ENCODE measurements at places on chromosomes 1 and 21. TPM values are rescaled to one million over a fixed set of nuclear protein-coding genes. Genes with fewer than 3 reads are reported as not detected.

The KRTAP10-2 gene
- not detected for total RNA-seq

The DISC1 gene
- total RNA-seq, result 5.5 TPM

The CHI3L2 gene
- 0.57 TPM for total RNA-seq

The CRP gene
- total RNA-seq, result not detected

The OR2T34 gene
- not detected for total RNA-seq

The TGFB2 gene
- 40.5 TPM for total RNA-seq

The LCE1B gene
- total RNA-seq, result not detected

The LCE2C gene
- total RNA-seq, result not detected

The EIF4G3 gene
- total RNA-seq, result 45.6 TPM

The SPRR2G gene
- not detected for total RNA-seq

The TEX38 gene
- total RNA-seq, result 0.24 TPM

The DAB1 gene
- total RNA-seq, result 2.0 TPM

The ETNK2 gene
- 1.9 TPM for total RNA-seq

The ADARB1 gene
- total RNA-seq, result 13.7 TPM

The PPM1J gene
- 10.7 TPM for total RNA-seq

The LENEP gene
- total RNA-seq, result not detected

The FOXO6 gene
- total RNA-seq, result 2.0 TPM

The KIF2C gene
- total RNA-seq, result 1.3 TPM

The AADACL3 gene
- not detected for total RNA-seq

The TDRD5 gene
- not detected for total RNA-seq

The DCST1 gene
- total RNA-seq, result not detected

The FCER1A gene
- 1.2 TPM for total RNA-seq

The HJV gene
- 73.8 TPM for total RNA-seq

The KCNA3 gene
- 0.62 TPM for total RNA-seq

The PTGFR gene
- total RNA-seq, result 2.0 TPM

The KRTAP26-1 gene
- not detected for total RNA-seq

The DENND1B gene
- 22.0 TPM for total RNA-seq

The HAX1 gene
- total RNA-seq, result 132 TPM

The TRNP1 gene
- 42.2 TPM for total RNA-seq

The ZNF695 gene
- not detected for total RNA-seq

The ZYG11A gene
- total RNA-seq, result not detected

The NPHS2 gene
- not detected for total RNA-seq

The GBP7 gene
- 0.08 TPM for total RNA-seq

The NUDT17 gene
- total RNA-seq, result 2.7 TPM

The CD1E gene
- not detected for total RNA-seq

The PTPN22 gene
- 0.70 TPM for total RNA-seq

The ADAMTS5 gene
- total RNA-seq, result 4.0 TPM

The HES2 gene
- not detected for total RNA-seq

All from cardiac septum (tissue), 1 donor.